ENCODE measurements at places on chromosomes 5 and 9.
A peak's percentile ranks its signal among the peaks of the same experiment; 100 is the strongest.

DNA sequence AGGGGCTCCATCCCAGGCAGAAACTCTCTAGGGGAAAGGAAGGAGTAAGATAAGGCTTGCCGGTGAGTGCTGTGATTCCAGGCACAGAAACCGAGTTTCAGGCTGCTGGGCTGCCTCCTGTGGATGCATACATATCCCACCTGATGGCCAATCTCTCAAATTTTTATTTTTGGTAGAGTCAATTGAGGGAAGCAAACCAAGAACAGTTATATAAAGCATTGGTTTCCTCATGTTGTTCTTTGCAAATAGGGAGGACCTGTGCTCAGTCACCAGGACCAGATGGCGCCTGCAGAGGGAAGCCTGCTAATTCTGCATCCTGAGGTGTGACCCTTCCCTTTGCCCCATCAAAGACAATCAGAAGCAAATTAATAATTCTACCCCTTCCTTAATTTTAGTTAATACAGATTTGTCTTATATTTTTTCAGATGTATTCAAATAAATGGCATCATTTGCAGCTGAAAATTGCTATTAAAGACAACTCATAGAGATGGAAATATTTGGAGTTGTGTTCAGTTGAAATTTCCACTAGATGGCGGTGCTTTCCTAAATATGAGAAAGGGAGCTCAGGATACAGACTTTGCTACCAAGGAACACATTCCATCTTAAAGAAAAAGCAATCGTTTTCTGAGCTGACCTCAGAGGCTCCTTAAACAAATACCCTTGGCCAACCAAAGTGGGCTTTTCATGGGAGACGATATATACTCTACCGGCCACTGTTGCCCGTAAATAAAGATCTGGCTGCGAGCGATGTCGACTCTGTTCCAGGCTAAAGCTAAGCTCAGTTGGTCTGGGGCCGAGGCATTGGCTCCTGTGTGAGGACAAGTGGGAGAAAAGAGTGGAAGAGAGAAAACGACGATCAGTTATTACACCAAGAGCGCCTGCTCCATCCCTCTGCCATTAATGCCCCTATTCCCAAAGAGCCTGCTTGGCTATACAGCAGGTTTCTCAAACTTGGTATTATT, 225.7 kb upstream of the KLF9 start:
- no peak for DNase-seq

GRCh38 chr5:107368615-107369014, 302.1 kb downstream of the EFNA5 start:
- no peak for DNase-seq

DNA sequence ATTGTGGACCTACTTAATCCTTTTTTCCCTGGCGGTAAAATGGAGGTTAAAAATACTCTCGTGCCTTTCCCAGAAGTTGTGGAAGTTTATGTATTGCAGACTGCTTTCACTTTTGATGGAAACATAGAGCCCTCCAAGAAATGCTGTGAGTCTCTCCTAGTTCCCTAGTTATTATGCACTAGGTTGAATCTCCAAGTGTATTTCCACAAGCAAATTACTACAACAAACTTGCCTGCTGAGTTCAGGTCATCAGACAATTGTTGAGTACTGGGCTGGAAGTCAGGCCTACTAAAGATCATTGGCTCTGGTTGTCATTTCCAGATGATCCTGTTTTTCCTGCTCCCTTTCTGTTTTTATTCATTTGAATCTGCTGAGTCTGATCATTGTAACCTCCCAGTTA, 104.1 kb downstream of the CD180 start:
- DNase-seq = no peak

- DNase-seq = no peak
Measured at GRCh38 chr5:174877987-174878386, 153.6 kb downstream of the MSX2 start.

GRCh38 chr5:123690821-123691220, 178.8 kb downstream of the CSNK1G3 start:
- DNase-seq = no peak

- DNase-seq = peak; percentile 88
Measured at GRCh38 chr5:1666812-1667588, 132.6 kb downstream of the MRPL36 start.

DNA sequence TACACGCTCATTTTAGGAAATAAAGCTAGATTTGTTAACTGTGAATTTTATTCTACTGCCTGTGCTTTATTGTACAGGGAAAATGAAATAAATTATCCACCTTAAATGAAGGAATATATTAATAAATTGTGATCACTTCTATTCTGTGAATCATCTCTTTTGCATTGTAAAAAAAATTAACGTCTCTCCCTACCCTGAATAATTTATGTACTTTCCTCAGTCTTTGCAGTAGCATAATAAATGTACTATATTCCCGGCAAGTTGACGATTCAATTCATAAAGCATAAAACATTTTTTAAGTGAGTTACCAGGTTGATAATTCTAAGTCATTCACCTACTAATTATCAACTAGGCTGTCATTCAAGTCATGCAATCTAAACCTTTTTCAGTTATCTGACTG, 1425.3 kb upstream of the CDH9 start:
- DNase-seq = no peak

DNA sequence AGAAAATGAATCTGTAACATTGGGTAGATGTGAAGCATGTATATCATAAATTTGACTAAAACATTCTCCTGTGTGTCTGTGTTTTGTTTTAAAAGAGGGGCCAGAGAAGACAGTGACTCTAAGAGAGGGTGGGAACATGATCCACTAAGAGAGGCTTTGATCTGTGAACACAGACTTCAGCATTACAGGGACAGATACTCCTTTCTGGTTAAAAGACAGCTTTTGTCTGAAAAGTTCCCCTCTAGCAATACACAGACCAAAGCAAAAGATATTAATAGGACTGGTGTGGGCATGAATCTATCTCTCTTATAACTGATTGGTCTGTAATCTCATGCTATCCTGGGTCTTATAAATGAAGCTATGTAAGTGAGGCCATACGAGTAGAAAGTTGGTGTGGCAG, 150.9 kb downstream of the NUDT12 start:
- DNase-seq = no peak

DNA sequence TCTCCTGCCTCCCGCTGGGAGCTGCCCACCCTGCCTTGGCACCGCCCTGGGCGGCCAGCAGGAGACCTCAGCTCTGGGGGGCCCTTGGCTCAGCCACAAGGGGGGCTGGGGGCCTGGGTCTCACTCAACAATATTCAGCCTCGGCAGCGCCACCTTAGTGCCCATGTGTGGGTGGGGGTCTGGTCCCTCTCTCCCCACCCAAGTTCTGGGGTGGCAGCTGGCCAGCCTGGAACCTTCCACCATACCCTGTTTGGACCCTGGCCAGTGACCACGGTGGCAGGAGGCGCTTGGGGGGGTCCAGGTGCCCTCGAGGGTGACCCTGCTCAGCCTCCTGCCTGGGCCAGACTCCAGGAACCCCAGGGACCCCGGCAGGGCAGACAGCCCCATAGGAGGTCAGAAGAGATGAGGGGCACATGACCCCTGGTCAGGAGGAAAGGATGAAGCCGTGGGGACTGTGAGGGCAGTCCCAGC, 22.2 kb downstream of the NKD2 start:
- no peak for DNase-seq

GRCh38 chr5:1195916-1196315, 5.5 kb upstream of the SLC6A19 start:
- peak; percentile 6 for DNase-seq

DNA sequence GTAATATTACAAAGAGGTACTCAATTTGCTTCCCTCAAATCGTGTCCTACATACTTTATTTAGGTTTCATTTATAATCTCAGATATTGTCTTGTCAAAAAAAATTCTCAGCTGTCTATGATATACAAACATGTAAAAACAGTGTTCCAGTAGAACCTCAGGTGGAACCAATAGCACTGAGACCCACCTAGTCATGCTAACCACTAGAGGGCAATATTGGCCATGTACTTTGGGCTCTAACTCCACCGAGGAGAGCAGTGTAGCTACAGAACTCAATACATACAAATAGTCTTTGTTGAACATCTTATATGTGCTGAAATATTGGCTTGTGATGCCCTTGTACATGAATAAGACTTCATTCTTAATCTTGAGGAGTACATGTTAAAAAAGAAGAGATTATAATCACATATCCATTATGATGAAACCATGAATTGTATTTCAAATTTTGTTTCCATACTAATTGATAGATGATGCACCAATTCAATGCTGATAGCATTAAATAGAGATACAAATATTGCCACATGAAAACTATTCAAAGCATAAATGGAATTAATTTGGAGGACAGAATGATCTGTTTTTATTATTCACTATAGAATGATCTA, 71.2 kb upstream of the CNTLN start:
- no peak for DNase-seq

DNA sequence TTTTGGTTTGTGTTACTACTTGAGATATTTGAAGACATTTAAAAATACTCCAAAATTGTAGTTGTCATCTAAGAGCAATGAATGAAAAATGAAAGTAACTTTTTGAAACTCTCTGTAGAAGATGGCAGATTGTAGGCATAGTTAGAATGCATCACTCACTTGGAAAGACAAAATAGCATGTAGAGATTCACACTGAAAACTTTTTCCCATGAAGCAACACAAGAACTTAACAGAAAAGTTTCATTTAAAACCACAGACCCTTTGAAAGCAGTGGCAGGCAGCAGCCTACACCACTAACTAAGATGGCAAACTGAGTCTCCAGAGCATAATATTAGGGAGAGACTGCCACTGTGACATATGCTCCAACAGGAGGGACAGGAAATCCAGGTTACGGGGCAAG, 18.9 kb upstream of the FAM174A start:
- DNase-seq = no peak

- no peak for DNase-seq
Measured at GRCh38 chr5:72400950-72401349, 80.8 kb downstream of the PTCD2 start.

DNA sequence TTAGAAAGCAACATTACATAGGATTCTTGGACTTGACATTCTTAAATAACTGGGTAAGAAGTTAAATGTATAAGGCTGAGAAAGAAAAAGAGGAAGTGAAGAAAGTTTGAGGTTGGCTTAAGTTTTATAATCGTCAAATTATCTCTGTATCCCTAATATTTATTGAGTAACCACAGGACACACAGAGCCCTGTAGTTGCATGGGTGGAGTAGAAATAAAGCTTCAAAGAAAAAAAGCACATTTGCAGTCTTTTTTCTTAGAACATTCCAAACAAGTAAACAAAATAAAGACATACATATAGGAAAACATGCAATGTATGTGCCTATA, 137.0 kb downstream of the CCDC192 start:
- no peak for DNase-seq

GRCh38 chr5:160298189-160298588, 14.2 kb downstream of the CCNJL start:
- DNase-seq = no peak

DNA sequence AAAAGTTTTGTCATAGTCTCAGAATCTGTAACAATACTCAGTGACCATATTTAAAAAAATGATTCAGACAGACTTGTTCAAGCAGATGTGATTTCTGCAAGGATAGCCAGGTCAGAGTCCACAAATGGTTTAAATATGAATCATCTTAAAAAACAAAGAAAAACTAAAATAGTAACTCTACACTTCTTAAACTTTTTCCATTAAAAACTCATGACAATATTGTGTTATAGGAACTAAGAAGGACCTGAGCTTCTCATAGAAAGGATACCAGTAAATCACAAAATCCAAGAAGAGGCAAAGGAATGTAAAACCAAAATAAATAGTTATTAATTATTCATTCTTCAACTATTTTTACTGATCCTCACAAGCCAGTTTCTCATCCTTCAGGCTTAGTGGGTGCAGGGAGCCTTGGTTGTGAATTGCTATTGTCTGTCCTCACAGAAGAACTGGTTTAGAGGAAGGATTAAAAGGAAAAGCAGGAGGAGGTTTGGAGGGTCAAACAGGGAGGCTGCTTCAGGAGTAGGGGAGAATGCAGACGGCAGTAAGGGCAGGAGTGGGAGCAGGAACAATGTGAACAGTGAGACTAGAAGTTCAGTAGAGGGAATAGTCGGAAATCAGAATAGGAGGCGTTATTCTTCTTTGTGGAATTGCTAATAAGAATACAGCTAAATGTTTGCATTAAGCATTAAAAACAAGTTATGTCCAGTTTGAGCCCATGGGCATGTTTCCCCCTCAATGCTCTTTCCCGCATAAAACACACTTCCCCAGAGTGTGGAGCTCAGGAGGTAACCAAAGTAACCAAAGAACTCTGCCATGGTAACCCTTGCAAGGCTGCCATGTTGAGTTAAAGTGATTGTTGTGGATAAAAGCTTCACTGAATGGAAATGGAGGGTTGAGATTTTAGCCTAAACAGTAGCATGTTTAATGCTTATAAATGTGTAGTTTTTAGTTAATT, 110.7 kb downstream of the CCDC192 start:
- no peak for DNase-seq

DNA sequence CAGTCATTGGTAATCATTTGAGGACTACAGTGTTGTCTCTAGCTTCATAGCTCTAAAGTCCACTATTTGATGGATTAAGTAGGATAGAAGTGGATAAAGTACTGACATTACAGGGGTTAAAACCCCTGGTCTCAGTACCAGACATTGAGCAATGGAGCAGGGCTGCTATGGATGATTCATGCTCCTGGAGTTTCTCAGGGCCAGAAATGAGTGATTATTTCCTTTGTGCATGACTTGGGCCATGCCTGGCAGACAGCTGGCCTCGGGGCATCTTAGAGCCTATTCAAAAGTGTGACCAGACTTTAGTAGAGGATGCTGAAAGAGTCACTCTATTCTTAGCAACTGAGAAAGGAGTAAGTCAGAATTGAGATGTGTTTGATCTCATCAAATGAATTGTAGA, 350.7 kb upstream of the TLE4 start:
- DNase-seq = no peak

GRCh38 chr5:103425686-103426454, 136.7 kb downstream of the NUDT12 start:
- no peak for DNase-seq

DNA sequence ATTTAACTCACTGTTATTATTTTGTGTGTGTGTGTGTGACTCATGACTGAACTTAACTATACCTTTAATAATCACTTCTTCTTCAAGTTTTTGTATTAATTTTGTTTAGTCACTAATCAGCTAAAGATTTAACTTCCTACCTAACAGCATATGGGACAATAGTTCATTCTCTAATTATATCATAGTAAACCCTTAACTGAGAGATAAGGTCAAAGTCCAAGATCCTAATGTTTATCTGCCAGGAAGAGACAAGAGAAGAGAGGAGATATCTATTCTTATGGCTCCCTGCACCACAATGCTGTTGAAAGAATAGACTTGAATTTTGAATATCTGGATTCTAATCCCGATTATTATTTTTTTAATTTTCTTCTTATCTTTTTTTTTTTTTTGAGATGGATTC, 28.1 kb downstream of the FREM1 start:
- no peak for DNase-seq

DNA sequence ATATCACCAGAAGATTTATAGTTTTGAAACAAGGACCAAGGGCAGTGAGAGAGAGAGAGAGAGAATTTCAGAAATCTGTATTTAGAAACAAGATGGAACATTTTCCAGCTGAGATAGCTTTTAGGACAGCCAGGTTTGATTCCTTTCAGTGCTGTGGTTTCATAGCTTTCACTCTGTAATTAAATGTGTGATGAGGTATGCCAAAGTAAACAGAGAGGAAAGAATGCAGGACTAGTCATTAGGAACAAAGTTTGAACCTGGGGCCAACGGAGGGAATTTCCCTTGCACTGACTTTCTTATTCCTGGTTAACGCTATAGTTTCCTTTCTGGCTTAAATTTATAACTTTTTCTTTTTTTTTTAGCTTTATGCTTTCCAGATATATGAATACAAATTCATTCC, 10.0 kb upstream of the CCL28 start:
- no peak for DNase-seq

GRCh38 chr5:147746986-147747385, 35.5 kb downstream of the JAKMIP2 start:
- DNase-seq = no peak

- DNase-seq = no peak
Measured at GRCh38 chr9:138050472-138051330, 173.1 kb downstream of the CACNA1B start.

Data from WTC11 (cell line).